ENCODE measurements at places on chromosomes 2 and 18. TPM values are rescaled to one million over a fixed set of nuclear protein-coding genes. Genes with fewer than 3 reads are reported as not detected.

GRCh38 chr2:600542-601386 lies 76.4 kb downstream of the TMEM18 start:
- DNase-seq, result no peak

The SPHKAP gene
- not detected for total RNA-seq

The CHRNA1 gene
- not detected for total RNA-seq

DNA sequence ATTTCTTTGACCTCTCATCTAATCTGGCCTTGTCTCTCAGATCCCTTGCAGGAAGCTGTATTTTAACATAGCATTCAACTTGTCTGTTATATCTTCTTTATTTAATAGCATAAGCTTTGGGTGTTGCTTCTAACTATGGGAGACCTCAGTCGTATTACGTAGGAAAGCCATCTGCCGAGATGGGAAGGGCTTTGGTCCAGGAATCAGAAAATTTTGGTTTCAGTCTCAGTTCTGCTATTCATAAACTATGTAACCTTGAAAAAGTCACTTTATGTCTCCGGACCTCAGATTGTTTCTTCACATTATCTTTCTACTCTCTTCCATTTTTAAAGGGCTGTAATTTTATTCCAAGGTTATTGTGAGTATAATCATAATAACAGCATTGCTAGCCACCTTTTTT lies 297.7 kb downstream of the SATB2 start:
- DNase-seq, result no peak

The IGFBP5 gene
- total RNA-seq, result 111 TPM

- DNase-seq, result no peak
Measured at GRCh38 chr2:205451901-205452512, 230.3 kb upstream of the NRP2 start.

GRCh38 chr18:906416-907114 lies 1.9 kb downstream of the ADCYAP1 start:
- DNase-seq, result no peak

The FECH gene
- total RNA-seq, result 43.1 TPM

The SH3YL1 gene
- 16.6 TPM for total RNA-seq

- no peak for DNase-seq
Measured at GRCh38 chr2:47520825-47521665, 118.1 kb downstream of the MSH2 start.

DNA sequence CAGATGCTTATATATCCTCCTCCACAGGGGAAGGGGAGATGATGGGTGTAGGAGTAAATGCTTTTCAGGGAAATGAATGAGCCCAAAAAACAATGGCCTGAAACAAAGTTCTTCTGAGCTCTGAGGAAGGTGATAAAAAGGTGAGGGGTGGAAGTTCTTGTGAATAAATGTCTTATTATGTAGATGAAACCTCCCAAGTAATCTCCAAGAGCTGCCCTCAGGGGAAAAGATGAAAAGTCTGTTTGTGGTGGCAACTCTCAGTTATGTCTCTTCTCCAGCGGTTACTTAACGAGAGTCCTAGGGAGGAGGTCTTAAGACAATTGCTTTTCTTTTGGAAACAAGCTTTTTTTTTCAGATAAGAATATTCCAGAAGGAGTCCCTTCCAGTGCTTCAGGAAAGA lies 115.5 kb upstream of the CHAC2 start:
- no peak for DNase-seq

The VSNL1 gene
- total RNA-seq, result not detected

- no peak for DNase-seq
Measured at GRCh38 chr2:74373985-74374384, 6.1 kb downstream of the DCTN1 start.

- no peak for DNase-seq
Measured at GRCh38 chr2:64090264-64090663, 54.0 kb downstream of the PELI1 start.

The AGPS gene
- 38.7 TPM for total RNA-seq

DNA sequence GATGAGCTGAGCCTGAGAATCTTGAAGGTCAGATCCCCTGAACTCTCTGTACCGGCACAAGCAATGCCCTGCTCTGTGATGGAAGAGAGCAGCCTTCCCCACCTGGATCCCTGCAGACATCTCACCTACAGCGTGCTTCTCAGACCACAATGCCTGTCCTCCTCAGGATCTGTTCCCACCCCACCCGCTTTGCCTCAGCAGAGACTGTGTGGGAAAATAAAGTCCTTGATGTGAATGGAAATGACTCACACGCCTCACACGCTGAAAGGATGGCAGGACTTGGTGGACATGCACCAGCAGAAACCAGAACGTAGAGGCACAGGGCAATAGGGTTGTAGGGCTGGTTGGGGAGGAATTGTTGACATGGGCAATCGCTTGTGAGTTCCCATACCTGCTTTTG lies 117.9 kb upstream of the POU3F3 start:
- no peak for DNase-seq

DNA sequence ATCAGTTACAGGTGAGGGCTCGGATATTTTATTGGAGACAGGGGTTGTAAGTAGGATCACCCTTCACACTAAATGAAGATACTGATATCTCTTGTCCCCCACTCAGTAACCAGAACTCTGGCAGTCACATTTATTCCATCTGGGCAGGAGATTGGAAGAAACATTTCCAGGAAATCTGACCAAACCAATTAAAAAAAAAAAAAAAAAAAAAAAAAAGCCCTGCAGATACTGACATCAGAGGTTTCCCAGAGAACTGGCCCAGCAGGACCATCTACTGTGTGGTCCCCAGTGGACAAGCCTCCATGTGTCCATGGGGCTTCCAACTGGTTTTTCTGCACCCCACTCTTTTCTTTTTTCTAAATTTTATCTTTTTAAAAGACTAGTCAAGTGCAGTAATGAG lies 41.3 kb downstream of the SH2D6 start:
- DNase-seq, result no peak

The PASK gene
- total RNA-seq, result 15.5 TPM

- no peak for DNase-seq
Measured at GRCh38 chr2:86592547-86593230, 29.4 kb upstream of the CHMP3 start.

The FZD7 gene
- total RNA-seq, result 34.8 TPM

The SPIRE1 gene
- 22.8 TPM for total RNA-seq

The POTEC gene
- total RNA-seq, result not detected

GRCh38 chr2:138707392-138708074 lies 72.7 kb downstream of the NXPH2 start:
- DNase-seq, result no peak

DNA sequence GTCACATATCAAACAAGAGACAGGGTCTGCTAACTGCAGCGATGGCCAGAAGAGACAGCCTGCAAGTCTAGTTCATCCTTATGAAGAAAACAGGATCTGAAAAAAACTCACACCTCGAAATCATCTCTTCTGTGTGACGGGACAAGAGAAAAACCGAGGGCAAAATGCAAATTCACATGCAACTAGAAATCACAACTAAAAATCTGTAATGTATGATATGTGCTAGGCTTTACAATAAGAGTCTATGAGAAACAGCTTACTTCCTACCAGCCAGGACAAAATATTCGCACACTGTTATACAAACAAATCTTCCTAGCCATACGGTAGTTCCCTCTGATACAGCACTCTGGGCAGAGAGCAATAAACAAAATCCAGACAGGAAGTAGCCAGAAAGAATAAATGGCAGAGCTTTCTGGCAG lies 48.8 kb downstream of the ANKRD44 start:
- no peak for DNase-seq

The LRRTM4 gene
- total RNA-seq, result not detected

DNA sequence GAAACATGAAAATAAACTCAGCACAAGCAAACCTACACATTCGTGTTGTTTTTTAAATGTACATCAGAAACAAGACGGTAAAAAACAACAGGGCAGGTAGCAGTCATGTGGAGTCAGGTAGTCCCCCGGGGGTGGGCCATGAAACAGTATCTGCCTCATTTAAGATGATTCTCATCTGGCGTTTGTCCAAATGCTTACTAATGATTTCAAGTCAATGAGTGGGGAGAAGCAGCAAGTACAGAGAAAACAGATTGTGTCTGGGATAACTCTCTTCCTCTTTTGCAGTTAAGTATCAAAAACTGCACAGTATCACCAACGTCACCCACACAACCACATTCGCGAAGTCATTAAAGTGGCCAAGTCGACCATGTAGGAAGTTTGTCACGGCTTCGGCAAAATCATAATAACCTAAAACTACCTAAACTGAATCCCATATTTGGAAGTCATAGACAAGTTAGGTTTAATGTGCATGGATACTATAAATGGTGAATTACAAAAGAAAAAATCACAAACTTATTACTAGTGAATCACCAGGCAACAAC lies 1.3 kb downstream of the LAPTM4A start:
- DNase-seq, result no peak

The CCDC88A gene
- 31.2 TPM for total RNA-seq

GRCh38 chr18:43170586-43170985 lies 55.1 kb upstream of the RIT2 start:
- no peak for DNase-seq

The RAPH1 gene
- 33.4 TPM for total RNA-seq

DNA sequence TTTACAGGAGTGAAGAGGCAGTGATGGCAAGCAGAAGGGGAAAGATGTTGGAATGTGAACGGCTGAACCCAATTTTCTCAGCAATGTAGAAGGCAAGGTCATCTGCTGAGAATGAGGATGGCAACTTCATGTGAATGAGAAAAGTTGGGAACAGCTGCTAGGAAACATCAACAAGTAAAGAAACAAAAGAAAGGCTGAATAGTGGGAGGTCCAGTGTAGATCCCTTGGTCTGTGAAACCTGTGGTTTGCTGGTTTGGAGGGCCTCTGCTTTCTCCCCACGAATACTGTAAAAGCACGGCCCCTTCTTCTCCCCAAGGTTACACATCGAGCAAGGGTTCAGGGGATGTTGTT lies 27.4 kb downstream of the MARCHF4 start:
- no peak for DNase-seq

GRCh38 chr2:225678792-225679191 lies 279.3 kb downstream of the NYAP2 start:
- no peak for DNase-seq

DNA sequence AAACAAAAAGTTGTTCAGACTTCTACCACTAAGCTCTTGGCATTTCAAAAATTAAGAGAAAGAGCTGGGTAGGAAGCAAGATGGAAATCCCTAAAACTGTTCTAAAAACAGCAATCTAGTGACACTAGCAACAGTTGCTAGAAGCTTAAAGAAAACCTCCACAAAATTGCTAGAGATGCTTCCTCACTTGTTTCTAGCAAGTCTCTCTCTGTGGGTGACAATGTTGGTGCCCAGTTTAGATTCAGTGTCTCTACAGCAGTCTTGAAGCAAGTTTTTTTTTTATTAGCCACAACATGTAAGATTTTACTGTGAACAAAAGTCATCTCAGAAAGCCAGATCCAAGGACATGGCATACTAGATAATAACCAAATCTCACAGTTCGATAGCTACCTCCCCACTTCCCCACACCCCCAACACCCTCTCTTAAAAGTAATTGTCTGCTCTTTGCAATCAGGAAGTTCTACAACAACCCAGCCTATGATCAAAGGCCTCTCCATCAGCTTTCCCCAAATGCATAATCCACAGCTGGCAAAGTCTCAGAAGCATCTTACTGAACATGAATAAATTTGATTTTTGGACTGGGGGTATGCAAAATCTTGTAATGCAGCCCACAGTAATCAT lies 70.0 kb downstream of the ANKRD44 start:
- DNase-seq, result no peak

DNA sequence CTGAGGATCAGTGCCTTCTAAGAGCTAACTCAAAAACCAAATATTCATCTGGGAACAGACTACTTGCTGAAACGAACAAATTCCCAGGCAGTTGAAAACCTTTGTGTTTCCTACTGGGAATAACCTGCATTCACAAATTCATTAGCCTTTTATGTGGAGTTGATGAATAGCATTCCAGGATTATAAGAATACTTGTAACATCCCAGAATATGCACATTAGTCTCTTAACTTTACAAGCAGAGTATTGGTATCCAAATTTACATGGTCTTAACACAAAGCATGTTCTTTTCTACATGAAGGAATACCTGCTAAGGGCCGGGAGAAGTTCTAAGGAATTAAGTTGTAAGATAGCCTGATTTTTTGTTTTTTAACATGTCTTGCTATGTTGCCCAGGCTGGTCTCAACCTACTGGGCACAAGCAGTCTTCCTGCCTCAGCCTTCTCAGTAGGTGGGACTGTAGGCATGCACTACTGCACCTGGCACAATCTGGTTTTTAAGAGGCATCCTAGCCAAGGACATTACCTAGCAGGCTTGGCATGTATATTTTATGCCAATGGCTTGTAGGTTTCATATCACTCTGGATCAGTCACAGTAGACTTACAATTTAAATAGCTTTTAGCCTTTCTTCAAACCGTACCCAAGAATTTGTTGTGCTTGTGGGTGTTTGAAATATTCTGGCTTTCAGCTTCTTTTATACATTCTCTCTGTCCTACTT lies 50.7 kb downstream of the MGAT5 start:
- DNase-seq, result no peak

The ITSN2 gene
- 15.1 TPM for total RNA-seq

DNA sequence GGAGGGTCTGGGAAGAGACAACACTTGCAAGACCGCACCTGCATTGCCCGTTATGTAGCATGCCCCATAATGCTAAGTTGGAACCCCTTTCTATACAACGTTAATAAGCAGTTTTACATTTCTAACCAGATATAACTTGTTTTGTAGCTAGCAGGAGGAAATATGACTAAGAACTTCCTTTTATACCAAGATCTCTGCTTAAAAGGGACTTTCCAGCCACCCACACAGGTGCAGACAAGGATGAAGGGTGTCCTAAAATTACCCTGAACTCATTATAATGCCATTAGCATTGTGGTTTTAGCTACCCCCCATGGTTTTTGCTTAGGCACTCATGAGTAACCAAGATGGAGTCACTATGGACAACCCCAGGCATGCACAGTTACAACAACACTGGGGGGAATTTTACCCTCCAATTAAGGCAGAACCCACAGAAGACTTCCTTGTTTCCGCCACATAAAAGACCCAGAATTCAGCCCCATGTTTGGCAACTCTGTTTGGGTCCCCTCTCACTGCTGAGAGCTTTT lies 362.8 kb downstream of the CBLN2 start:
- no peak for DNase-seq

DNA sequence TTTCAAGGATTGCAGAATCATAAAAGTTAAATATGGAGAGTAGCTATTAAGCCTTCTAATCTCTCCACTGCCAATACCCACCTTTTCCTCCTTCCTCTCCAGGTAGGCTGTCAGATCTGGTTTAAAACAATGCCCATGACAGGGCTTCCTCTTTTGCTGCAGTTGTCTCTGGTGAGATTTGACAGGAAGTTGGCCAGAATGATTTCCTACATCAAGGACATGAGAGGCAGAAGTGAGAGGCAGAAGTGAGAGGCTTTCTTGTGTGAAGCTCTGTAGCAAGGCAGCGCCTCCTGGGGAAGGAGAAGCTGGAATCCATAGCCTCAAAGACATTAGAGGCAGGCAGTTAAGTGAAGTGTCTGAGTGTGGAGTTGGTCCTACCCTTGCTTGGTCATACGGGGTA lies 385.7 kb downstream of the HRH4 start:
- no peak for DNase-seq

The ANTXR1 gene
- 14.5 TPM for total RNA-seq
